ENCODE measurements at places on chromosomes 11 and 22. TPM values are rescaled to one million over a fixed set of nuclear protein-coding genes. Genes with fewer than 3 reads are reported as not detected.

The APLNR gene
- total RNA-seq: 9.8 TPM

The YPEL4 gene
- 0.70 TPM for total RNA-seq

- no peak overlapping the region for H3K4me3 ChIP-seq
- H3K27ac ChIP-seq: no peak overlapping the region
- H3K4me1 ChIP-seq: no peaks in the 10 kb centered on the region
- no peak for DNase-seq
- no peaks in the 10 kb centered on the region for H3K36me3 ChIP-seq
Measured at GRCh38 chr11:134541355-134541754, 129.3 kb upstream of the B3GAT1 start.

DNA sequence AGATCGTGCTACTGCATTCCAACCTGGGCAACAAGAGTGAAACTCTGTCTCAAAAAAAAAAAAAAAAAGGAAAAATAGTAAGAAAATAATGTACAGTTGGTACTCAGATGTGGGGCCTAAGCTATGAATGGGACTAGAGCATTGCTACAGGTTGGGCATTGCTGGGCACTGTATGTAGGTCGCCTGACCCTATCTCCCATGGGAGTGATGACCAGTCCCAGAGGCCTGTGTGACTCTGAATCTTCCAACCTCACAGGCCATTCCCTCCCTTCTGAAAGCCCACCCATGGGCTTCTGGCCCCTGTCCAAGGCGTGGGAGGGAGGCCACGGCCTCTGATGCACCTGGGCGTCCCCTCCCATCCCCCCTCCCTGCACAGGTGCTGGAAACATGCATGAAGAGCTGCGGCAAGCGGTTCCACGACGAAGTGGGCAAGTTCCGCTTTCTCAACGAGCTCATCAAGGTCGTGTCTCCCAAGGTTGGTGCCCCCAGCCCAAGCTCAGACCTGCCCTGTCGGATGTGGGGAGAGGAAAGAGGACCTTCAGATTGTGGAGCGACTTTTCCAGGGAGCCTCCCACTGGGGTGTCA, 9.5 kb downstream of the GGA1 start:
- DNase-seq: no peak
- H3K4me3 ChIP-seq: no peak overlapping the region
- no peak overlapping the region for H3K27ac ChIP-seq
- peaks cover 6% of the 10 kb centered on the region for H3K36me3 ChIP-seq
- no peaks in the 10 kb centered on the region for H3K4me1 ChIP-seq

Data from cardiac muscle cell (in vitro differentiated cells and primary cell).